ENCODE measurements at places on chromosomes 4 and X. TPM values are rescaled to one million over a fixed set of nuclear protein-coding genes. Genes with fewer than 3 reads are reported as not detected.

AMTN gene
- not detected for total RNA-seq

DNA sequence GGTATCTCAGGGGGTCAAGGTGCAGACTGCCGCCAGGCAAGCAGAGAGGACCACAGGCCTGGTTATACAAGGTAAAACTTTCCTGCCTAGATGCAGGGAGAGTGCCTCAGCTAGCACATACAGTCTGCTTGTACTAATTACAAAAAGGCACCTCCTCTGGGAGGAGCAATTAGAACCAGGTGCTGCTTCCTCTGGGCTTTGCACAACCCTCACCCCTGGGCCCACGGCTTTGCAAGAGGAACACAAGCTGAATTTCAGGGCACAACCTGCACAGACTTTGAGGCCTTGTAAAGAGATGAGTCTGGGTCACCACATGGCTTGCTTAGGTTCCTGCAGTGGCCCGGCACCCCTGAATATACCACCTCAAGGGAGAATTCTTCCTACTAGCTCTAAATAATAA lies 9.2 kb upstream of the CITED1 start:
- no peak for DNase-seq

GRCh38 chr4:7190691-7191545 lies 1.4 kb upstream of the SORCS2 start:
- DNase-seq, result no peak

GRCh38 chr4:1714303-1715001 lies 2.3 kb upstream of the SLBP start:
- DNase-seq, result no peak

DNA sequence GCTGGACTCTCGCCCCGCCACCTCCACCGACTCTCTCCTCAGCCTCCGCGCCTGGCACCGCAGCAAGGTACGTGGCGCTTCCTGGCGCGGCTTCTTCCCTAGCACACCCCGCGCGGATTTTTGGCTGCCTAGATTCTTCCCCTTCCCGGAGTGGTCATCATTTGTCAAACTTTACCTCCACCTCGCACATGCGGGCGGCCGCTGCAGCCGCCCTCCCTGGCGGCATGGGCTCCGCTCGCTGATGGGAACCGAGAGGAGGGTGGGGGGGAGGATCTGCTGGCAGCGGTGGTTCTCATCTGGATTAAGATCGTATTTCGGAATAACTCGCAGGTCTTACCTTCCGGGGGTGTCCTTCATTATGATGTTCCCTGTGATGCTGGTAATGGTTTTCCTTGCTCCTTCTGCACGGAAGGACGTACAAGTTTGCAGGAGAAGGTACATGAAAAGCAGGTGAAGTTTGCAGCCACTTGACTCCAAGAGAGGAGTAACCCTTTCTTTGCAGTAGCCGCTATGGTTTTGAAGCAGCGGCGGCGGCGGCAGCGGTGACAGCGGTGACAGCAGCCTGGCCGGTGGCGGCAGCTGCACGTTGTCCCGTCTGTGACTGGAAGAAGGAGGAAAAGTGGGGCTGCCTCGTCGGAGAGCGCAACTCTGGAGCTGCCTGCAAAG lies 2183.9 kb upstream of the TENM3 start:
- no peak for DNase-seq
